ENCODE measurements at places on chromosomes 5 and 9.

- no peaks in the 10 kb centered on the region for H3K27me3 ChIP-seq
- no peak overlapping the region for H3K27ac ChIP-seq
- no peak overlapping the region for H3K4me3 ChIP-seq
- peaks cover 17% of the 10 kb centered on the region for H3K36me3 ChIP-seq
Observed at GRCh38 chr9:128244091-128244836, 31.5 kb downstream of the GOLGA2 start.

GRCh38 chr9:35285731-35286130, 123.9 kb downstream of the UNC13B start:
- no peak for DNase-seq
- H3K4me1 ChIP-seq: peaks cover 15% of the 10 kb centered on the region
- no peak overlapping the region for H3K4me3 ChIP-seq
- H3K36me3 ChIP-seq: no peaks in the 10 kb centered on the region
- H3K27ac ChIP-seq: no peak overlapping the region

DNA sequence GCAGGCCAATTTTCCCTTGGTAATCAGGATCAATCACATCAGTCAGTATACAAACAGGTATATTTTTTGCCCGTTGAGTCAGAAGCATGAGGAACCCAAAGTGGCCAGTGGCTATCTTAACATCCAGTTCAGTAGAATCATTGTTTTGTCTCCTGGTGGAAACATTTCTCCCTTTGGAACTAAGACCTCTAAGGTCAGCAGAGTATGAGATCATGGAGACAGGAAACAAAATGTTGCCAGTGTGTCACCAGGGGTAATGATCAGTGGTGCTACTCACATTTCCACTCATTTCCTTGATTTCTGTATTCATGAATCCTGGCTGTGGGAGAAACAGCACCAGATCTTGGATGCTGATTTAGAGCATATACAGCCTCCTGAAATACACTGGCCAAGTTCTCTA, 553.0 kb downstream of the CSNK1G3 start:
- DNase-seq: no peak
- H3K27ac ChIP-seq: no peak overlapping the region
- no peaks in the 10 kb centered on the region for H3K36me3 ChIP-seq
- H3K27me3 ChIP-seq: no peaks in the 10 kb centered on the region
- H3K4me1 ChIP-seq: peaks cover 6% of the 10 kb centered on the region

DNA sequence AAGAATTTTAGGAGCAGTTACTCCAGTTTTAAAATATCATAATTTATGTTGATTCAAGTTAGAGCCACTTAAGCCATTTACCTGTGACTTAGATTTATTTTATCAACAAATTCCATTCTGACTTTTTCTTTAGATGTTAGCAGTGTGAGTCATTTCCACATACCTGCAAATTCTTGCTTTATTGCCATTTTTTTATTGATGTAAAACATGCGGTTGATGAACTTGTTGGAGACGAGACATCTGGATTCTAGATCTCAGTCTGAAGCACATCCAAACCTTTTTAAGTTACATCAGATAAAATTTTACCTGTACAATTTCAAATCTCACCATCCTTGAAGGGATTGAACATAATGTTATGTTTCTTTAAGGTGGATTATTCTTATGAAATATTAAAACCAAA, 240.9 kb downstream of the IRX1 start:
- DNase-seq: no peak
- H3K27ac ChIP-seq: no peak overlapping the region
- H3K4me1 ChIP-seq: no peaks in the 10 kb centered on the region
- no peak overlapping the region for H3K4me3 ChIP-seq

DNA sequence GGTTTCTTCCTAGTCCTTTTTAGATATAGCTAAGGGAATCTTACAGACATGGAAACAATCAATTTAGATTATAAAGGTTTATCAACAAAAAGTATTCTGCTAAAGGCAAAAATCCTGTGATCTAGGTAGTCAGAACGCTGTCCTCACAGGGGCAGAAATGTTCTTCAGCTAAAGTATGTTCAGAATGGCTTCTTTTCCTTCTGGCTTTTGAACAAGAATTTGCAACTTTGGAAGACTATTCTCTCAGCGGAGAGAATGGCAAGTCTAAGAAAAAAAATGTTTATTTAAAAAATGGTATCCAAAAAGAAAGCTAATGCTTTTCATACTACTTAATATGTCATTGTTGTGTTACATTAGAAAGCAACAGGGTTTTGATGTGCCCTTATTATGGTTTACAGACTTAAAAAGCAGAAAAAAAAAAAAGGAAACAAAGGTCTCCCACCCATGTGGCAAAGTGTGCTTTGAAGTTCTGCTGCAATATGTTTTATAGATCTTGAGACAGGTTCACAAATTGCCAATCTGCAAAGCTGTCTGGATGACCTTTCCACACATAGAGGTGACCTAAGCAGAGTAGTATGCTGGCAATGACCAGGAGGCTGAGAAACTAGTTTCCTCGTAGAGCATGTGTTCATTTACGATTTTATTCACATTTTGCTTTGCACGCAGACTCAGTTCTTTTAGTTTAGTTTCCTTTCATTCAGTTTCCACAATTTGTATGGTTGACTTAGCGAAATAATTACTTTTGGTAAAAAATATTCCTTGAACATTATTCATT, 45.1 kb upstream of the PJA2 start:
- no peaks in the 10 kb centered on the region for H3K27me3 ChIP-seq
- peaks cover 17% of the 10 kb centered on the region for H3K4me1 ChIP-seq
- no peak for DNase-seq

- no peaks in the 10 kb centered on the region for H3K4me1 ChIP-seq
- H3K27ac ChIP-seq: no peak overlapping the region
- H3K36me3 ChIP-seq: no peaks in the 10 kb centered on the region
- no peak overlapping the region for H3K4me3 ChIP-seq
- no peak for DNase-seq
Observed at GRCh38 chr9:117121316-117121715, 293.5 kb downstream of the ASTN2 start.

DNA sequence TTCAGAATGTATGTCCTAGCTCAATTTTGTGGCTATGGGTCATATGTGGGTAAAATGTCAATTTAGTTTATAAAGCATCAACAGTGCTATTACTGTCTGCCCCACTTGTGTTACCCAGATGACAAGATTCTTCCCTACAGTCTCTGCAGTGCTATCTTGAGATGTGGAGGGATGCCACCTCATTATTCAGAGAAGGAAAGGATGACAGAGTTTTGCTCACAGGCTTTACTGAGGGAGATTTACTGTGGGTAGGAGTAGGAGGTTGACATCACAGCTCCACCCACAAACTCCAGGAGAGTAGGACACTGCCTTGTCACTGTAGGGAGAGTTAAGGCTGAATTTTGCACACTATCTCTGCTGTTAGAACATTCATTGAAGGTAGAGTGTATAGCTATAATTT, 359.3 kb downstream of the HTR1A start:
- no peaks in the 10 kb centered on the region for H3K36me3 ChIP-seq
- no peaks in the 10 kb centered on the region for H3K27me3 ChIP-seq
- H3K27ac ChIP-seq: no peak overlapping the region
- H3K4me3 ChIP-seq: no peak overlapping the region
- DNase-seq: no peak

- peaks cover 65% of the 10 kb centered on the region for H3K27me3 ChIP-seq
- H3K4me1 ChIP-seq: peaks cover 8% of the 10 kb centered on the region
- no peak for DNase-seq
- H3K27ac ChIP-seq: no peak overlapping the region
- H3K4me3 ChIP-seq: no peak overlapping the region
Observed at GRCh38 chr5:172637110-172637580, 3.9 kb upstream of the NEURL1B start.
